ENCODE measurements at places on chromosomes 3 and 15.

GRCh38 chr3:66527246-66527645 is 26.4 kb upstream of the LRIG1 start:
- DNase-seq: no peak

DNA sequence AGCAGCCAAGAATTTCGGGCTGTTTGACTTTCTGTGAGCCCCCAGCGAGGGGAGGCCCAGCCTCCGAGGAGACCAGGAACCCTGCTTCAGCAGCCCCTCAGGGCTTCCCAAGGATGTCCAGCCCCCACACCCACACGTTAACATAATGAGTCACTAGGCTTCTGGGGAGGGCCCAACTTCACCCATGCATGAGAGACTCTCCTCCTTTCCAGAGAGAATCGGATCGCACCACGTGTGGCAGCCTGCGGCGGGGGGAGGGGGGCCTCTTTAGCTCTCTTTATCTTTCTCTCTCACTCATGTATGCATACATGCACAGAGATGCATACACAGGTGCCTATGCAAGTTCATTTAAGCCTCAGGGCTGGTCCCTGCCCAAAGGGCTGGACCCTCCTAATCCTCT is 3.1 kb upstream of the AP2M1 start:
- DNase-seq: peak; percentile 51

GRCh38 chr3:186180151-186180550 is 71.3 kb upstream of the ETV5 start:
- DNase-seq: no peak

DNA sequence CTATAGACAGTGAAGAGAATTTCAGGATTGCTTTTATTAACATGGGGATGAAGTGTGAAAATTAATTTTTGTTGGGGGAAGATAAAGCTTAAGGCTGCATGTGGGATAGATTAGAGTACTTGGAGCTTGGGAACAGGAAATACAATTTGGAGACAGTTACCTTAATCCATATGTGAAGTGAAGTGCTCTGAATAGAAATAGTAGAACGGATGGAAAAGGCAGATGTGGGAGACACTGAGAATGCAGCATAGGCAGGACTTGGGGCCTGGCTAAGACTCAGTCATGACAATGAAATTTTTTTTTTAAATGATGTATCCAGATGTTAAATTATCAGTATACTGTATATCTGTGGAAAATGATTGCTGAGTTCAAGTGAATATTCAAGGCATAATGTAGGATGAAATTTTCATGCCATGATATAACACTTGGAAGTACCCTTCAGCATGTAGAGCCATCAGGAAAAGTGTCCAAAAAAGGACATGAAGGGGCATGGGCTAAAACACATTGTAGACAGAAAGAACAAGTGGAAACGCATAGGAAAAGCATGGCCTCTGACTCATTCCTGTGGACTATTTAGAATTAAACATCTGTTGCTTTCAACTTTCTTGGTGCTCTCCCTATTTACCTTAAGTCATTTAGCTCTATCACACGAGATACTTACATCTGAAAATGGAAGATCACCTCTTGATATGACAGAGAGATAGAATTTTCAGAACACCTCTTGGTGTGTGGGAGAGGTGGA is 134.8 kb downstream of the RBMS3 start:
- no peak for DNase-seq

DNA sequence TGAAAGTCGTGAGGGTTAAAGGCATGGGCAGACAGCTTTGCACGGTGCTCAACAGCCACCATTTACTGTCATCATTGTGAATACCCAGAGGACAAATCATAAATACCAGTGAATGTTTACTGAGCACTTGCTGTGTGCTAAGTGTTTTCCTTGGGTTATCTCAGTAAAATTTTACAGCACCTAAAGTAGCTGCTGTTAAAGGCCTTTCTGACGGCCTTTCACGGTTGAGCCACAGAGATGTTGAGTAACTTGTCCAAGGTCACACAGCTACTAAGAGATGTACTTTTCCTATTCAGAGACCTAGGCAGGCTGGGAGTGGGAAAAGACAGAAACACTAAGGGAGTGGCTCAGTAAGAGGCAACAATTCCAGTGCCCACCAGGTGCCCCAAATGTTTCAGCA is 393 bp upstream of the CPNE9 start:
- DNase-seq: no peak

DNA sequence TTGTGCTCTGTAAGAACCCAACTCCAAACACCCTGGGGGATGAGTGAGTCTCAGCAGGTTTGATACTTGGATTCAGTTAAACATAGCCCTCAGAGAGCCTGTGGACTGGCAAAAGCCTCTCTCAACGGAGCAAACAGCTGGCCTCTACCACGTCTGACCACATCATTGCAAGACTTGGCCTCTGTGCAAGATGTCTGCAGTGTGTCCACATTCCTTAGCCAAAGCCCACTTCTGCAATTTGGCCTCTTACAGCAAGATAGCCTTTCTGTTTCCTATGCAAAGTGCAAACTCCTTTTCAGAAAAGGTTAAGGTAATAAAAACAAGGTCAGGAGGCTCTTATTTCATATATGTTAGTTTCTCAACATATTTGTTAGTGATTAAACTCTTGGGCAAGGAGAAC is 27.9 kb downstream of the FBN1 start:
- DNase-seq: no peak

- no peak for DNase-seq
Observed at GRCh38 chr3:109553591-109554371, 216.4 kb upstream of the DPPA4 start.

DNA sequence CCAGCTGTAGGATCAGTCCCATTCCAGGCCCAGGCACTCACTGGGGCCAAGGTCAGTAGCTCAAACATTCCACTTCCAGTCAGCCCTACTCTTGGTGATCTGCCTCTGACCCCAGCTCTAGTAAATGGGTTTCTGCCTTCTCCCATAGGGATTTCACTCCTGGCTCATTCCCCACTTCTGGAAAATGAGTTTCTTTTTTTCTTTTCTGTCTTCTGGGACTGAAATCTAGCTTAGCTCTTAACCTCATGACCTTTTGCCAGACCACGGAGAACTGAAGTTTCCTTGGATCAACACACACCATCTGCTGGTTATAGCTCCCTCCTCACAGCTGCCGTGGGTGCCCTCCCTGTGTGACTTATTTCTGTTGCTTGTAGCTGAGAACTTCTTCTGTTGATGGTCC is 21.3 kb downstream of the MME start:
- no peak for DNase-seq

DNA sequence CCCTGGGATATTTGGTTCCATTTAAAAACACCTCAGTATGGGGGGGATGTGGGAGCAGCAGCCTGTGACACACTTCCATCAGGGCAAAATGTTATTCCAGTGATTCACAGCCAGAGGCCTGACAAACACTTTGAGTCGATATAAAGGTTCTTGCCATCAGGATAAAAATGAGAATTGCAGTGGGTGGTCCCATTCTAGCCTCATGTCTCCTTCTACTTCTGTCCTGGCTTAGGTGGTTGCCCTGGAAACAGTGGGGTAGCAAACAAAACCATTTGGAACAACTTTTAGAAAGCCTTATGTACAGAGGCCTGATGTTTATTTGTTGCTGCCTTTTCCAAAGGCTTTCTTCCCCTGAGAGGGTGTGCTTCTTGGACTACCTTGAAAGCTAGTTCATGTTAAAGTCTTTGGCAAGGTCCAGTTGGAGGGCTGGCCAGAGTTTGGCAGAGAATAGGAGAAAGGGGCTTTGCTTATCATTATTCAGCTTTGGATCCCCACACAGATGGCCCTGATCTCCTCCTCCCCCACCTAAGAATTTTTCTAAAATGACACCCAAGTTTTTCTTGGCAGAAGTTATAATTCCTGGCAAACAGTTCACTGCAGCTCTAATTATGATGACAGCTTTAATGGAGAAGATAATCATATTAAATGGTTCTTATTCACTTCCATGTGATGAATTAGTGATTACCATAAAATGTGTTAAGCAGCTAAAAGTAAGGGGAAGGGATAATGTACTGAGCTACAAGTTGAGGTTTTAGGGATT is 84.2 kb upstream of the ZNF280D start:
- DNase-seq: no peak

DNA sequence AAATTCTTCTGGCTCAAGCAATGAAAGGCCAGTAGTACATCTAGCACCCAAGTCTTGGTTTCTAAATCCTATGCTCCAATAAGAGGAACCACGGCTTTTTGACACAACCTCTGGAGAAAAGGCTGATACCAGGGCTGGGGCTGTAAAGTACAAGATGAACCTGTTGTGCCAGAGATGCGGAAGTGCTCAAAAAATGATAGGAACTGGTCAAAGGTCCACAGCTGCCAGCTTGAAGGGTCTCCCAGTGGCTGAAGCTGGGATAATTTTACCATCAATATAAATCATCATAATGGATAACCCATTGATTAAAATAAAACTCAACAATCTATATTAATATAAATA is 558 bp upstream of the NCEH1 start:
- DNase-seq: no peak

DNA sequence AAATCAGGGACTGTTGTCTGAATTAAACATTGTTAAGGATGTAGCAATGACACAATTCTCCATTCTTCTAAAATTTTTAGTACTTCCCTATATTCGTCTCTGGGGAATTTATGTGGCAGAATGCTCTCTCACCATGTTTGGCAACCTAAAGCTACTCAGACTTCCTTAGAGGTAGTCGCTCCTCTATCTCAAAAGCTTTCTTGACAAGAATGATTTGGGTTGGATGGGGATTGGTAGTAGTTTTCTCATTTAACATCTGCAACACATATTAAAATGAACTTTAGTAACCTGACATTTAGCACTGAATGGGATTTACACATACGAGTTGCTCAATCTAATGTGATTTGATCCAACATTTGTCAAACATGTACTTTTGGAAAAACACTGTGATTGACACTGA is 233.3 kb downstream of the RBMS3 start:
- DNase-seq: no peak

- DNase-seq: no peak
Observed at GRCh38 chr3:173930251-173930650, 532.7 kb downstream of the NLGN1 start.

DNA sequence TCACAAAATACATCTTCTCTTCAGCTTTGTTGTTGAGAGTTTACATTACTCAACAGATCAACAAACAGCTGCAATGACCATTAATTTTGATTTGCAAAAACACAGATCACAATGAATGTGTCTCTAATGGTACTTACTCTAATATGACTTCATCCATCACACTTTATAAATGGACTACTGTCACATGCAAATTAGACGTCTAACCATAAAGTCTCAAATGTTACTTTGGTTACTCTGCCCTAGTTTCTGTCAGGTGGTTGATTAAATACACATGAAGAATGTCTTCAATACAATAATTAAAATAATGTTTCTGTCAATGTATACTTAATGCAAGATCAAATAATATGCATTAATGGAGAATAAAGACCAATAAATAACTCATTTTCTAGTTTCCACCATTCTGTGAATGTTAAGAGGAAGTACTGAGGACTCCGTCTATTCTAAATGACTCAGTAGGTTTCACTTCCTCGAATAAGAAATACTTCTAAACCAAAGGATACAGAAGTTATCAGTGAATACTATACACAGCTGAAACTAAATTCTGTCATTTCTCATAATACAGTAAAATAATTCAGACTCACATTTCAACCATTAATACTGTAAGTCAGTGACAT is 145.8 kb downstream of the CBLB start:
- DNase-seq: peak; percentile 2

GRCh38 chr3:195808741-195809290 is 2.9 kb downstream of the MUC4 start:
- DNase-seq: no peak

- no peak for DNase-seq
Observed at GRCh38 chr3:30970183-30970582, 75.7 kb upstream of the GADL1 start.
